Esophagus mucosa (tissue), 1 donor: ENCODE measurements at places on chromosomes 6 and 20.

- ATAC-seq = no peak
Observed at GRCh38 chr6:112781241-112781640, 434.1 kb downstream of the RFPL4B start.

- no peak for ATAC-seq
Observed at GRCh38 chr6:65595540-65595939, 111.5 kb downstream of the EYS start.

DNA sequence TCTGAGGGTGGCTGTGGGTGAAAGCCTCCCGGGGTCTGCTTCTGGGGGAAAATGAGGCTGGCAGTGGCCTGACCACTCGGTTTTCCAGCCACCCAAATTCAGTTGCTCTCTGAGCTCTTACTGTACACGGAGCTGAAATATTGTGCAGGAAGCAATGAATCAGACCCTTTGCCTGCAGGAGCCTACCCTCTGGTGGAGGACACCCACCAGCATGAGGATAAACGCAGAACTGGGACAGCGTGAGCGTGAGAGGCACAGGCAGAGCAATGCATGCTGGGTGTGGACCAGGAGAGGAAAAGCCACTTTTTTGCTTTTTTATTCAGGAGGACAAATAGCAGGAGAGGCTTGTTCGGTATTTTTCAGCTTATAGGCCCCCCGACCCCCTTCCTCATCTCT, 298.0 kb downstream of the QKI start:
- no peak for ATAC-seq

GRCh38 chr20:49399329-49399728, 83.1 kb downstream of the KCNB1 start:
- no peak for ATAC-seq

DNA sequence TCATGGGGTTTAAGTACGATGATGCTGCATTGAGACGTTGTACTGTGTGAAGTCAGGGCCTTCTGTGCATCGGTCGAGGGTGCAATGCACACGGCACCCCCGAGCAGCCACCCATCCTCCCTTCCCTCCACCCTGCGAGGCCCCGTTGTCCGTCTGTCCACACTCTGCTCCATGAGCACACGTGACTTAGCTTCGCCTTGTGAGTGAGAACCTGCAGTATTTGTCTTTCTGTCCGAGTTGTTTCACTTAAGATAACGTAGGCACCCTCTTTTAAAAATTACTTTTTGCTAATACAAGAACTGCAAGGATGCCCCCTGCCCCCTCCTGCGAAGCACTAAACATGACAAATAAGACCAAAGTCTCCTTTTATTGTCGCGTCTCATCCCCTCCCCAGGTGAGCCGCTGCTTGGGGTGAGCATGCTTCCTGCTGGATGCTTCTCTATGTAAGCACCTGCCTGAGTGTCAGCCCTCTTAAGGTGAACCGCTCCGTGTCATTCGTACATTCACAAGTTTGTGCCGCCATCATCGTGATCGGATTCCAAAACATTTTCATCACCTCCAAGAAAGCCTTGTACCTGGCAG, 3.6 kb upstream of the RBBP8NL start:
- ATAC-seq = no peak

DNA sequence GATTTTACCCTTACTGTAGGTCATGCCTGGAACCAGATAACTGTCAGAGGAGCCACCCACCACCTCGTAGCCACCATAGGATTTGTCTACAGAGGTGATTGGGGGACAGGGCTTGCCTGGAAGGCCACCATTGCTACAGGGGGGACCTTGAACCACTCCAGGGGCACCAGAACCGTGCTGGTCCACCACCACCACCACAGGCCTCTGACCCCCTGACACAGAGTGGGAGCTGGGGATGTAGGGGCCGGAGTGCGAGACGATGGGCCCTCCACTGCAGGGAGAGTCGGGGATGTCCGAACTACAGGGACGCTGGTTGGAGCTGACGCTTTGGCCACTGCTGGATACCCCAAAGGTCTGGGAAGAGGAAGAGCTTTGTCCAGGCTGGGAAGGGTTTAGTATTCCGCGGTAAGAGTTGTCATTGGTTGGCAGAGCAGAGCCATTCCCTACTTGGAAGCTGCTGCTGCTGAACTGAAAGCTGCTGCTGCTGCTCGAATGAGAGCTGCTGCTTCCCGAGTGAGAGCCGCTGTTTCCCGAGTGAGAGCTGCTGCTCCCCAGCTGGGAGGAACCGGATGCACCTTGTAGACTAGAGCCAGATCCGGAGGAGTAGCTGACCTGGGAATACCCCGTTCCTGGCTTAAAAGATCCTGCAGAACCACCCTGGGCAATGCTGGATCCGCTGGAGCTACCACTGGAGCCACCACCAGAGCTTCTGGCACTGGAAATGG, 2.2 kb downstream of the PSORS1C1 start:
- no peak for ATAC-seq

- ATAC-seq = no peak
Observed at GRCh38 chr6:154319231-154319858, 37.3 kb downstream of the IPCEF1 start.

DNA sequence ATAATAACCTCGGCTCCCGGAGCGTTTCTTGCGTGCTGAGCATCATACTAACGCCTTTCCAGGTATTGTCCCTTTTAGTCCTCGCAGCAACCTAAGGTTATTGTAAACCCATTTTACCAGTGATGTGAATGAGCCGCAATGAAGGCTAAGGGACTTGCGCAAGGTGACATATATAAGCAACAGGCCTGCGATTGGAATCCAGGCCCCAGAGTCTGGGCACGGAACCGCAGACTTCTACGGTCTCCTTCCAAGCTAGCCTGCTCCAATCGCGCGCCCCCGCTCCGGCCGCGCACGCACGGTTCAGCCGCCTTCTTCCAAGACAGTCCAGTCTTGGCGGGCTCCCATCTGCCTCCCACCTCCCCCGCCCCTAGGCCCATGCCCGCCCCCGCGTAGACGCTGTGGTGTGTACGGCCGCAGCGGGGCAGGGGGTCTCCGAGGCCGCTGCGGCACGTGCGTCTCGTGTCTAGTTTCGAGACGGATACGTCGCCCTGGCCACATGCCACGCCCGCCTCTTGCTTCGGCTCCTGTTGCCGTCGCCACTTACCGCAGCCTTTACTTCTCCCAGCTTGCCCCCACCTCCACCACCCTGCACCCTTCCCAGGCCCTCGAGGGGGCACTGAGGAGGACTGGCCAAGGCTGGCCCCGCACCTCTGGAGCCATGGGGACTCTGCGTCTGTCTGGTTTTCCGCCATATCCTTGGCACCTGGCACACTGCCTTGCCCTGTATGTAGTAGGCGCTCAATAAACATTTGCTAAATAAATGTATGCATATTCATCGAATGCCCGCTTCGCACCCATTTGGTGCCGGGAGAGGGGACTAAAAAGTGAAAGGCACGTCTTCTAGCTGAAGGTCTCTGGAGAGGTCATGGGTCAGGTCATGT, 855 bp upstream of the GFOD1 start:
- ATAC-seq = peak; percentile 2

GRCh38 chr6:42406306-42407280, 45.1 kb downstream of the TRERF1 start:
- no peak for ATAC-seq

- no peak for ATAC-seq
Observed at GRCh38 chr20:57996936-57997890, 231.2 kb downstream of the ANKRD60 start.

DNA sequence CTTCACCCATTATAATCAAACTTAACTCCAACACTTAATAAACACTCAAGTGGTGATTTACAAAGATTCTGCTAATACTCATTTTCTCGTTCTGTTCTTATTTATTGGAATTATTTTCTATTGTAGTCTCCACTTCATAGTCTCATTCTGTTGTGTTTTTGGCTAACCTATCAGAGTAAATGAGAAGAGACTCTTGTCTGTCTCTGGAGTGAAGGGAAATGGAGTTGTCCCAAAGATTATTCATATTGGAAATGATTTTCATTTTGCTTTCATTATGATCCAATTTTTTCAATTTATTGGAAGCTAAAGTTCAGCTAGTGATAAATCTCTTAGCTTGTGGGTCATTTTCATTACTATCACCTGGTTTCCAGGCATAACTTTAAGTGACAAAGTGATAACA, 454.9 kb upstream of the JAG1 start:
- no peak for ATAC-seq

GRCh38 chr6:2861060-2861821, 19.6 kb upstream of the SERPINB1 start:
- ATAC-seq = no peak

- no peak for ATAC-seq
Observed at GRCh38 chr6:130647246-130647645, 180.0 kb upstream of the SMLR1 start.

- no peak for ATAC-seq
Observed at GRCh38 chr6:56804996-56805395, 149.9 kb upstream of the BEND6 start.

- ATAC-seq = no peak
Observed at GRCh38 chr20:57653546-57653900, 33.3 kb upstream of the ZBP1 start.

- no peak for ATAC-seq
Observed at GRCh38 chr6:106167096-106167814, 81.1 kb downstream of the PRDM1 start.

DNA sequence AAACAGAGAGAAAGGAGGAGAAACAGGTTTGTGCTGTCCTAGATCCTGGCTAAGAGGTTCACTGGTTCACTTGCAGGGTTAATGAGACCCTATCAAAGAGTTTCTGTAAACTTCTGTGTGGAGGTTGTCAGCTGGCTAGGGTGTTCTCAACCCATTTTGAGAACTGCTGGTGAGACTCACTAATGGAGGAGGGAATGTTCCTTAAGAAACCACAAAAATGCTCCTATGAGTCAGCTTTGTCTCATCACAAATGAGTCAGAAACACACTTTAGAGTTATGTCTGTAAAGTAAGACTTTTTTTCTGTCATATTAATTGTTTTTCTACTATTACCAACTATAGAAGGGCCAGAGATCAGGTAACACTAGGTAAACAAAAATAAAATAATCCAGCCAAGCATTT, 884.4 kb downstream of the PHF3 start:
- ATAC-seq = no peak

GRCh38 chr20:61776491-61777075, 289.1 kb downstream of the TAF4 start:
- no peak for ATAC-seq
